ENCODE measurements at places on chromosomes 5 and 9.

DNA sequence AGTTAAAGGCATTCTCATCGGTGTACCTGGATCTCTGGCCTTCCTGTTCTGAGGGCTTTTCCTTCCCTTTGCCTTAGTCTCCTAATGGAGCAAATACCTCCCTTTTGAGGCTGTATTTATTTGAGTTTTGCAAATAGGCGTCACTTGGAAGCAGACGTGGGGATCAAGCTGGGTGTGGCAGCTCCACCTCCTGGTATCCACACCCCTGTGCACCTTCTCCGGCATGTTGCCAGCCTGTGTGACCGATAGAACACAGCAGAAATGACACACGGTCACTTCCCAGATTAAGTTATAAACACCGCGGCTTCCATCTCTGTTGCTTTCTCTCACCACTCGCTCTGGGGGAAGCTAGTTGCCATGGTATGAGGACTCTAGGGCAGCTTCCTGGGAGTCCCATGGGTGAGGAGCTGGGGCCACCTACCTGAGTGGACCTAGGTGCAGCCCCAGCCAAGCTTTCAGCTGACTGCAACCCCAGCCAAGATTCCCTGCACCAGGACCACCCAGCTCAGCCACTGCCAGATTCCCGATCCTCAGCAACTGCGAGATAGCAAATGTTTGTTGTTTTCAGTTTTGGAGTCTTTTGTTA is 214.4 kb upstream of the MVB12B start:
- no peak for DNase-seq

GRCh38 chr5:60489856-60490255 is 210.1 kb downstream of the DEPDC1B start:
- DNase-seq = no peak

DNA sequence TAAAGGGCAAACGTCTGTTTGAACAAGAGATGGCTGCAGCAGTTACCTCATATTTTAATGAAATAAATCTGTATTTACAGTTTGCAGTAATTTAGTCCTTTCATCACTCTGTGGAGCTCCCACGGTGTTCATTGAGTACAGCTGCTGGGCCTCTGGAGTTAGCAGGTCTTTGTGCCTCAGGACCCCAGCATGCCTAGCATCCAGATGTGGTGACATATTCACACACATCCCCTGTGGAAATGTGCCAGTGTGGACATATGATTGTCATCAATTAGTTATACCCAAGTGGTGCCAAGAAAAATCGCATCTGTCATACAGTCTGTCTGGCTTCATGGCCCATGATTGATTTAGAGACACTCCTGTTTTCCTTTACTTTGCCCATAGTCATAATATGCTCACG is 77.3 kb downstream of the NNT start:
- no peak for DNase-seq

DNA sequence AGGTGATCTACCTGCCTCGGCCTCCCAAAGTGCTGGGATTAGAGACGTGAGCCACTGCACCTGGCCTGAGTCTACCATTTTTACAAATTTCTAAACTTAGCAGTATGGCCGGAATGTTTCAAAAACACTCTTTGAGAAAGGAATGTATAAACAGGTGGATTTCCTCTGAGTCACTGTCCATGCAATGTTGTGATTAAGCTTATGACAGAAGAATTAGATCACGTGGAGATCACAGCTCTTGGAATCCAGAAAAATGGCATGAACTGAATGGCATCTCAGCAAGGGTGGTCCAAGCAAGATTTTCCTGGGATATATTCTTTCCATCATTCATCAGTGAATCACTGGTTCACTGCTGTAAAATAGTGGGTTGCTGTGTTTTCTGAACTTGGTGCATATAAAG is 865.0 kb downstream of the PTPRD start:
- DNase-seq = no peak

- DNase-seq = no peak
These were observed 719.0 kb downstream of the PTPRD start for GRCh38 chr9:9893837-9894236.

- DNase-seq = no peak
These were observed 559.9 kb downstream of the TLE4 start for GRCh38 chr9:80131627-80132026.

- no peak for DNase-seq
These were observed 849 bp upstream of the IFT74 start for GRCh38 chr9:26955222-26955903.

DNA sequence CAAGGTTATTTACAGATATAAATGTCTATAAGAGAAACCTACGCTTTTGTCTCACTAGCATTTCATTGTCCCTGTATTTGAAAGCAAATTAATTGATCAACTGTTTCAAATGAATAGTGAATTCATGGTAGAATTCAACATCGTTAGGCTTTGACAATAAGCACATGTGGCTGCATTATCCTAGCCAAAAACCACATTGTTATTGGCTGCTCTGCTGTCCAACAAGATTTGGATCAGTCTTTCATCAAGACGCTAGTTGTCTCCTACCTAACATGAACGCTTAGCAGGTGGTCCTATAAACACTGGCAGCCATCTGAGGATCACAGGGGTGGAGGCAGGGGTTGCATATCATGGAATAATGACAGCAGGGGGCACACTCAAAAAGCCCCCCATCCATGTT is 455.0 kb downstream of the CTNND2 start:
- no peak for DNase-seq
